Lung microvascular endothelial cell (primary cell): ENCODE measurements at places on chromosomes 11 and 22.

- no peak for DNase-seq
Observed at GRCh38 chr11:102192349-102193066, 82.3 kb downstream of the YAP1 start.

GRCh38 chr11:94447149-94447548 lies 45.9 kb upstream of the GPR83 start:
- no peak for DNase-seq

DNA sequence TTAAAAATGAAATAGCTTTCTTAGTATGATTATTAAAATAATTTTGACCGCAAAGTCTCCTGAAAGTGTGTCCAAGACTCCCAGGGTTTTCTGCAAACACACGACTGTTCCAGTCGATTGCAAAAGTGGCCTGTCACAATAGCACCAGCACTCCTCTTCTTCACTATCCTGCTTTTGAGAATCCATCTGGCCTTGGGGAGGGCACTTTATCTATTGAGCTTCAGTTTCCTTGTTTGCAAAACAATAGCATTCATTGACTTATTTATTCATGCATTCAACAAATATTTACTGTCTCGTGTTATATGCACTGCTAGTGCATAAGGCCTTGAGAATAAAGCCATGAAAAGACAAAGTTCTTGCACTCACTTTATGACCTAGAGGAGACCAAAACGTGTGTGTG lies 96.2 kb upstream of the NTM start:
- no peak for DNase-seq

GRCh38 chr11:121191818-121192217 lies 90.8 kb downstream of the TECTA start:
- no peak for DNase-seq

- no peak for DNase-seq
Observed at GRCh38 chr22:25514436-25515180, 49.9 kb upstream of the GRK3 start.

DNA sequence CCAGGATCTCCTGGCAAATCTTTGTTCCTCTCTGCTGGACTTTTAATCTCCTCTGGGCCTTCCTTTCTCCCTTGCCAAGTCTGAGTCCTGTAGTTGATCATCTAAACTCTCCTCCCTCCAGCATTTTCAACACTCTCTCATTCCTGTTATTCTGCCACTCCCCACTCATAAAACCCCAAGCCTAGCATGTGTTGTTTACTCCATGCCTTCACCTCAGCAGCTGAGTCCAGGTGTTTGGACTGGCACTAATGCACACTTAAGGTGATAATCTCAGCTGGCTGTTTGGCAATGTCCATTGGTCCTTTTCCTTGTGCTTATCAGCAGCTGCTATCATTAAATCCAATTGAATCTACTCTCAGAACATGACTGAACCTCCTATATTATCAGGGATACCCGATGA lies 876.8 kb upstream of the TENM4 start:
- no peak for DNase-seq

DNA sequence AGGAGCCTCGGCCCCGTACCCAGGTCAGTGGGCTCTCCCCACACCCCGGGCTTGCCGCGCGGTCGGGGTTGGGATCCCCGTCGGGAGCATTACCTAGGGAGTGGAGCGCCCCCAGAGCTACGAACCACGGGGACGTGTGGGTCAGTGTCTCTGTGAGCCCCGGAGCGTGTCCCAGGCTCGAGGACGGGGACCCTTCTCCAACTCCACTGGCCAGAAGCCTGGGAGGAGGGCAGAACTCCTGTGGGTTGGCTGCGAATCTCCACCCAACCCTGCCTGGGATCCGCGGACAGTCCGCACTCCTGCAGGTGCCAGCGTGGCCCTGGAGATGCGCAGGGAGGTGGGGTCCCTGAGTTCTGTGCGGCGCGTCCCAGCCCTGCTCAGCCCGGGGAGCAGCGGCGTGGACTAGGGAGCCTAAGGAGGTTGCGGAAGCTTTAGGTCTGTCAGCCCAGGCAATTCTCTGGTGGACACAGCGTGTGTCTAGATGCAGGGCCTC lies 346 bp downstream of the PPFIBP2 start:
- no peak for DNase-seq

DNA sequence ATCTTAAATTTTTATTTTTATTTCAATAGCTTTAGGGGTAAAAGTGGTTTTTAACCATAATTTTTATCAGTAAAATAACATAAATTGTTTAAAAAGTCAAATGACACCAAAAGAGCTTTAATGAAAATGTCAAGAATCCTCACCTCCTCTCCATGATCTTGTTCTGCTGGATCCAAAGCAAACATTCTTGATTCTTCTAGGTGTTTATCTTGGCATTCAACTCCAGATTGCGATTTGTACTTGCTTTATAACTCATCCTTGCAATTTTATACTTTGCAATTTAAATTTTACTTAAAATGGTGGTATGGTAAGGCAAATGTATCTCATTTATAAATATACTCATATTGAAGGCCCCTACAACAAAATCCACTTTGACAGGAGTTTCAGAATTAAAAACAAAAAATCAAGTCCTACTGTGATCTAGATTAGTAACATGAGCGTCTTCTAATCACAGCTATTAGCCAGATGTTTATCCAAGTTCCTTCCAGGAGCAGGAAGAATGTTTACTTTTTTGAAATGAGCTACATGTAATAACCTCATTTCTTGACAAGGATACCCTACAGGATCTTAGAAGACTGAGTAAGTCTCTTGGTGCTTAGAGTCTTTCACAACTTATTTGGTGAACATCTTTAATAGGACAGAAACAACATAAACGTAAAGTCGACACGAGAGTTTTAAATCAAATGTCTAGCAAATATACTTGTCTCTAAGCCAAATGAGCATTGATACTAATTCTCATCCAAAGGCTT lies 72.4 kb upstream of the CARD18 start:
- no peak for DNase-seq
